Activated CD4-positive, alpha-beta T cell treated with anti-CD3 and anti-CD28 coated beads, Interleukin-2, Interleukin-4, amounts not matched to agents 100 ng/mL and 50 ng/mL, durations not matched to agents 16 hours and 8 hours (primary cell): ENCODE measurements at places on chromosomes 2 and 18.

GRCh38 chr2:20150110-20150706 is 74.7 kb downstream of the SDC1 start:
- DNase-seq = no peak

DNA sequence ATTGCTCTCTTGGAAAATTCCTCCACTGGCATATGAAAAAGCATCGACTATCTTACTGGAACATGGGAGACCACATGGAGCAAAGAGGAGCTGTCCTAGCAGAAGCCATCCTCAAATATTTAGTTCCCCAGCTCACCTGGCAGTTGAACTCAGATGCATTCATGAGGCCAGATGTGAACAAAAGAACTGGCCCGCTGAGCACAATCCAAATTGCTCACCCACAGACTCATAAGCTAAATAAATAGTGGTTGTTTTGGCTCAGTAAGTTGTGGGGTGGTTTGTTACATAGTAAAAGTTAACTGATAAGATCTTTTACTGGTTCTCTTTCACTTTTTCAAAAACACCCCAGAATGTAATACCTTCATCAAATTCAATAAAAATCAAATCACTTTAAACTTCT is 108.6 kb upstream of the CWC22 start:
- no peak for DNase-seq

DNA sequence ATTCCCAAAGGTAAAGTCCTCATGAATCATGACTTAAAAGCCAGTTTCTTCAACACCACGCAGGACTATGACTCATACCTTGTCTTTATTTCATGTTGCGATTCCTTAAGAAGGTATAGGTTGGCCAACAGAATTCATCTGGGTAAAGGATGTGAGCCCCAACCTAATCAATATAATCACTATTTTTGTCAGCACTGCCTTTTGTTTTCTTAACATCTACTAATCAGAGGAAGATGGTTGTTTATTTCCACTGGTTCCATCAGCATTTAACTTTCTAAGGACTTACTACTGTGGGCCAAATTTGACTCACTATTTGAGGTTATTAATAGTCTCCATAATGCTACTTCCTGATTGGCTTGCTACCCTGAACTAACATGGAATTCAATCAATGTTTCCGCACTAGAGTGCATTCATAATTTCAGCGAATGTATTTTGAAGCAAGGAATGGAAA is 78.6 kb downstream of the SCG2 start:
- DNase-seq = no peak

DNA sequence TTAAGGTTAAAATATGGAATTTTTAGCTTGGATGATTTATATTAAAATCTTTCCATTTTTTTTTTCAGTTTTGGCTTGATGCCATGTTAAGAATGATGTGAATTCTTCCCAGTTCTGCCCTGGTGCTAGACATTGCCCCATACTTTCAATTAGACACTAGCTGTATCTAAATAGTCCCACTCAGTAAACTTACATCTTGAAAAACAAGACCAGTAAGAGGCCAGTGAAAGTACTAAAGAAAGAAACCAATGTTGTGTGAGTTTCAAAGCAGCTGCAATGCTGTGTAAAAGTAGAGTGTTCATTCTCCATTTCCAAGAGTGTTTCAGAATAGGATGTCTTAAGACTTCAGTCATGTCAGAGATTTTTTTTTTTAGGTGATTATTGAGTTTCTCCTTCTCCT is 40.0 kb upstream of the CYBRD1 start:
- DNase-seq = no peak

DNA sequence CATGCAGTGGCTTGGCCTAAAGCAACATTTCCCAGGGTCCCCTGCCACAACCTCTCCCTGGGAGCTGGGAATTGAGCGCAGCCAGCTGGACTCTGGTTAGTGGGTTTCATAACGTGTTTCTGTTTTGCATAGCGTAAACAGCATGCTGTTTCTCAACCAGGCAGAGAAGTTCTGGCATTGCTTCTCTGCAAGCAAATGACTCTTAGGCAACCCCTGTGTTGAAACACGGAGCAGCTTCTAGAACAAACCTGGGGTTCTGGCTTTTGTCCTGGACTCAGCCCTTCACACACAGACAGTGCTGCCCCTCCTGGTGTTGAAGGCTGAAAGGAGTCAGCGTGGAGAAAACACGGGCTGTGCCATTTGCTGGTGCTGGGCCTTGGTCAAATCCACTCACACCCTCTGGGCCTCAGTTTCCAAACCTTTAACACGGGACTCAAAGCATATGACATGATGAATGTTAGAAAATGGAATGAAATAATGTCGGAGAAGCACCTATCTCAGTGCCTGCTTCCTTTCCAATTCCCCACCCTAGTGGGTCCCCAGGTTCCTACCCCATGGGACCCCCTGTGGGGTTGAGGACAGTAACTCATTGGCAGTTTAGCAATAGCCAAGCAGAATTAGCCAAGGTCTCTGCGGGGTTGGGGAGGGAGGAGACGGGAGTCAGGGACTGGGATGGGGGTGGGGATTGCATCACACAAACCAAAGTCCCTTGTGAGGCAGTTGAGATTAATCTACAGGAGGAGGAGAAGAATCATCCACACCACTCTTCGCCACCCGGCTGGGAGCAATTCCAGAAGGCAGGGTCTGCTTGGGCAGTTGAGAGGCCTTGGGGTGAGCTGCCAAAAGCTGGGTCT is 30.2 kb upstream of the IL1R2 start:
- no peak for DNase-seq

DNA sequence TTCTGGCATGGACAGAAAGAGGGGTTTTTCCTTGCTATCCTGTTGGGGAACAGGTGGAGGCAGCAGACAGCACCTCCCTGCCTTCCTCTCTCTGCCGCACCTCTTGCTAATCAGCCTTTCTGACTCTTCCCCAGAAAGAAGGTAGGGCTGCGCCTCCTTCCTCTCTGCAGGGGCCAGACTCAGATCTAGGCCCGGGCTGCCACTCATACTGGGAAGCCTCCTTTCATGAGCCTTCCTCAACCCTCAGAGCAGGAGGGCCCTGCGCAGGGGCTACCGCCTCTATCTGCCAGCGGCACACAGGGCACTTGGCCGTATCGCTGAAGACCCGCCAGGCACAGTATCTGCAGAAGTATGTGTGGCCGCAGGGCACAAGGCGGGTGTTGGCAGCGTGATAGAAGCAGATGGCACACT is 7.1 kb downstream of the NEURL3 start:
- DNase-seq = no peak

- no peak for DNase-seq
These were observed 113.1 kb upstream of the SRD5A2 start for GRCh38 chr2:31693882-31694281.

GRCh38 chr2:97932975-97933662 is 62.6 kb downstream of the TMEM131 start:
- no peak for DNase-seq

GRCh38 chr2:119659601-119660342 is 19.2 kb upstream of the TMEM177 start:
- DNase-seq = peak; percentile 26

DNA sequence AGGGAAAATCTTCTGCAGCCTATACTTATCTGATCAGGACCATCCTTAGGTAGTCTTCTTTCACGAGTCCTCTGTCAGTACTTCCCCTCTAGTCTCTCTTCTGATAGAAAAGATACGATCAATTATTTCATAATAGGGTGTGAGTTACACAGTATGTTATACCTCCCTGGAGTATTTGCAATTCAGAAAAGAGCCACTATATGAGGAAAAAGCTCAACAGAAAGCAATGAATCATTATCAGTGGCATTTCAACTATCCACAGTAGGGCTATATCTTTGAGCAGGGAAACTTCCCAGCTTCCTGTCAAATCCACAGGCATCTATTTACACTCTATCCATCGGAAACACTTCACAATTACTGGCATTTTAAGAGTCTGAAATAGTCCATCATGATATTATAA is 105.3 kb upstream of the ACVR2A start:
- no peak for DNase-seq

- no peak for DNase-seq
These were observed 36.6 kb downstream of the VAPA start for GRCh38 chr18:9950289-9951016.

DNA sequence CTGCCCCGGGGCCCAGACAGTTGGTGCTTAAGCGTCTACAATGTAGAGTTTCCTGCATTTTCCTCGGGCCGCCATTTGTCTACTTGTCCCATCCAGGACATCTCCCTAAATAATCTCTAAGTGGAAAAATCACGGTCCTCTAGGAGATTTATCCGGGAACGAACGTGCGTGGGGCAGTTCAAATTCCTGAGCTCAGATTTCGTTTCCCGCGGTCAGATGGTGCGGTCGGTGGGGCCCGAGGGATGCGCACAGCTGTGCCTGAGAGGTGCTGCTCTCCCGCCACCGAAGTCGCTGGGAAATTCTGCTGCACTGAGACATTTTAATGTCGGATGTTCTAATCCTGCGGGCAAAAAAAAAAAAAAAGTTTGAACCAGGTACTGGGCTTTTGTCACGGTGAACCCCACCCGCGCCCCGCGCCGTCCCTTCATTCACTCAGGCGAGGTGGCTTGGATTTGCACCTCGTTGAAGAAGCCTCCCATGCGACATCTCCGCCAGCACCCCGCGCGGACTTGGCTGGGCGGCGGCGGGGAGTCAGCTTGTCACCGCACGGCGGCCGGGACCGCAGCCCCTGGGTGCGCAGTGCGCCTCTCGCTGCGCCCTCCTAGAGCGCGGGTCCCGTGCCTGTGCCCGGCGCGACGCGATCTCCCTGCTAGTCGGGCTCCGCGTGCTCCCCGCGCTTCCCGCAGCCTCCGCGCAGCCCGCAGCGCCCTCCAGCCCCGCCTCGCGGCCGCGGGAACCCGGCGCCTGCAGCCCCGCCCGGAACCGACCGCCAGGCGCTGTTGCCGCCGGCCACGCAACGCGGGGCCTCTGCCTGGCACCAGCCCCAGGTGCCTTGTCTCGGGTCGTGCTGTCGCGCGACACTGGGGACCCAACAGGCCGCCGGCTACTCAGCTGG is 191.9 kb upstream of the TCF4 start:
- DNase-seq = no peak

DNA sequence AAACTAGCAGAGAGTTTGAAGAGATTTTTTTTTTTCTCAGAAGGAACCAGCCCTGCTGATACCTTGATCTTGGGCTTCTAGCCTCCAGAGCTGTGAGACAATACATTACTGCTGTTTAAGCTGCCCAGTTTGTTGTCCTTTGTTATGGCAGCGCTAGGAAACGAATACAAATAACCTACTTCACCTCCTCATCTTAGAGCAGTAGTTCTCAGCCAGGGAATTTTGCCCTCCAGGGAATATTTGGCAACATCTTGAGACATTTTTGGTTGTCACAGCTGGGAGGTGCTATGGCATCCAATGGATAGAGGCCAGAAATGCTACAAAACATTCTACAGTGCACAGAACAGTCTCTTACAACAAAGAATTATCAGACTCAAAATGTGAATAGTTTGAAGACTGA is 43.9 kb upstream of the BCL11A start:
- DNase-seq = no peak

DNA sequence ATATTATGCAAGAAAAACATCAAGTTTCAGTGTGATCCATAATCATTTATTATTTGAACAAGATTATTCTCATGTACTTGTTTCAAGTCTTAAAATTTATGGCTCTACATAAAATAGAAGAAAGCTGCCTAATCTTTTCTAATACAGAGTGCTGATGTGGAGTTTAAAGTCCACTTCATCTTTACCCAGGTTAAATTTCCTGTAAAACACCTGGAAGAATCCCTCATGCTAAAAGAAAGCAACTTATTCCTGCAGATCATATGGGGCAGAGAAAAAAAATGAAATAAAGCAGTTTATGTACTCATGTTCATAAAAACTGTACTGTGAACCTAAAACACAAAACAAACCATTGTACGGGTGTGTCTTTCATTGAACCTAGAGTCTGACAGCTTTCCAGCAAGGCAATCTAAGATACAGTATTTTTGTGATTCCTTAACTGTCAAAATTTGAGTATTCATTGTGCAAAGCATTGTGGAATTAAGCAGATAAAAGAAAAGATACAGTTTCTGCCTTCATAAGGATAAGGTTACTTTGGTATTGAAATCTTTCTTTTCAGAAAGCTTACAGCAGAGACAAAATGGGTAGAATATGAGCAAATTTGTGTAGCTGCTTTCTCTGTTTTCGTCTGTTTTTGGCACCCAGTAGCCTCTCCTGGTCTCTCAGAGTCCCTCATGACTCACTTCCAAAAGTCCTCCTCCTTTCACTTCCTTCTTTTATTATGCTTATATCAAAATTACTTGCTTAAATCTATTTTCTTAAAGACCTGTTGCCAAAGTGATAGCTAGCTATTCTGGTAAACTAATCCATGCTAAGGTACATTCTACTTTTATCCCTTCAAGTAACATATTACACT is 26.9 kb upstream of the GLS start:
- no peak for DNase-seq

GRCh38 chr2:28583899-28584553 is 88.2 kb downstream of the PLB1 start:
- DNase-seq = peak; percentile 78

- no peak for DNase-seq
These were observed 25.6 kb upstream of the TOGARAM2 start for GRCh38 chr2:28955467-28955866.

DNA sequence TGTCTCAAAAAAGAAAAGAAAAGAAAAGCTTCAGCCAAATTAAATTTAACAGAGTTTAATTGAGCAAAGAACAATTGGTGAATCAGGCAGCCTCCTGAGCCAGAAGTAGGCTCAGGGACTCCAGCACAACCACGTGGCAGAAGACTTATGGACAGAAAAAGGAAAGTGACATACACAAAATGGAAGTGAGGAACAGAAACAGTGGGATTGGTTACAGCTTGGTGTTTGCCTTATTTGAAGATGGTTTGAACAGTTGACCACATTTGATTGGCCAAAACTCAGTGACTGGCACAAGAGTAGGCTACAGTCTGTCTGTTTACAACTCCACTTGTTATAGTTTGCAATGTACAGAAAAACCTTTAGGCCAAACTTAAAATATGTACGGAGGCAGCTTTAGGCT is 83.1 kb downstream of the SOCS6 start:
- DNase-seq = no peak

GRCh38 chr2:233061591-233062450 is 1.7 kb downstream of the INPP5D start:
- DNase-seq = peak; percentile 68

GRCh38 chr2:61597300-61598289 is 59.4 kb upstream of the XPO1 start:
- no peak for DNase-seq

DNA sequence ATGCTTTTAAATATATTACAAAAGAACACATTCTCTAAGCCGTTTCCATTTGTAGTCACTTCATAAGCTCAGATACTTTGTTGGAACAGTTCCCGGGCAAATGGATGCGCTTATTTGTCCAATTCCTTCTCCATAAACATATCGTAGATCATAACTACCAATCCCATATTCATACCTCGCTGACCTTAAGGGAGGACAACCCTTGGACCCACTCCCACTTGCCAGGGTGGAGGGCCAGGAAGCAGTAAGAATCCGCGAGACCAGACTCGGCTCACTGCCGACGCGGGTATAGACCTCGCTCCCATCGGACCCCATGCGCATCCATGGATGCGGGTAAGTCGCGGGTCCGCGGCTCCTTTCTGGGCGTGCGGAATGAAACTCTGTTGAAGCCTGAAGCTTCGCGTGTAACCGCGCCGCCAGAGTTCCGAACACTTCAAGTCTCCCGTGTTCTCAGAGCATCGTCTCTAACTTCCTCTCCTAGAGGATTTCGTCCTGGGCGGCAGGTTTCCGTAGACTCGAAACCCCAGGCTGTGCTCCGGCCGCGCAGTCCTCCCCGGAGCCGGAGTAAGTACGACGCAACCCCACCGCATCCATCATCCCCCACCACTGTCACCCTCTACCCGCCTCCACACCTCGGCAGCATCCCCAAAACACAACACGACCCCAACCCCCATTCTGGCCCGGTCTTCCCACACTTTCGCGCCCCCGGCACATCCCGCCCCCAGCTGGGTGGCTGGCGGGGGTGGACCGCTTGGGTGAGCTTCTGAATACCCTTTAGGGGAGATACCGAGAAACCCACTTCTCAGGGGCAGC is 1.1 kb downstream of the DSC3 start:
- no peak for DNase-seq

GRCh38 chr2:42913280-42913878 is 121.0 kb upstream of the HAAO start:
- no peak for DNase-seq
